ENCODE measurements at places on chromosomes 5 and 9.

DNA sequence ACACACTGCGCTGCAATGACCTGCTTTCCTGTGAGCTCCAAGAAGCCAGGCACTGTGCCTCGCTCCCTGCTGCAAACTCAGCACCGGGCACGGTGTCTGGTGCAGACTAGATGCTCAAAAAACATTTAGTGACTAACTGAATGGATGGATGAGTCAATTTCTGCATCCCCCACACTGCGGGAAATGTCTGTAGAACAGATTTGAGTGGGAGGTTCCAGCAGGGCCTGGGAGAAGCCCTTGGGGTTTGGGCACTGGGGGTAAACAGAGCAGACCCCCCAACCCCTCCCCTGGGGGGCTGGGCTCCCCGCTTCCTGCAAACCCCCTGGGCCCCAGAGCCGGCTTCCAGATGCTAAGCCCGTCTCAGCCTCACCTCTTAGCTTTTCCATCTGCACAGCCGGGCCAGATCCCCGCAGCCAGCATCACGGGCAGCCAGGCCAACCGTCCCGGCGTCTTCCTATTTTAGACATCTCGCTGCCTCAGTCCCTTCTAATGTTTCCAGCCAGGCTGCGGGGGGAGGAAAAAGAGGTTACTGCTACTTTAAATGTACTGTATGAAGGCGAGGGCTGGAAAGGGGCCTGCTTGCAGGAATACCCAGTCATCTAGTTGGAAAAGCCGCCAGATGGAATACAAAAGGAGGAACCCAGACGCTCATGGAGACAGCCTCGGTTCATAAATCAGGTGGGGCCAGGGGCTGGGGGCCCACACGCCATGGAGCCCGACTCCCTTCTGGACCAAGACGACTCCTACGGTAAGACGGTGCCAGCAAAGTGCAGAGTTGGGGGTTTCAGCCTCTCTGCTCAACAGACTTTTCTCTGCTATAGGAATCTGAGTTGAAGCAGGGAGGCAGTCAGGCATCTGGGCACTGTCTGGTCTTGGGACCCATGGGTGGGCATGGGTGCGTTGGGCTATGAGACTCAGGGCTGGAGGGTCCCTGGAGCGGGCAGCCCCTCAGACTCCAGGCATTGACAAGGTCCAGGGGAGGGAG lies 67.1 kb upstream of the GGTA1 start:
- DNase-seq: no peak

DNA sequence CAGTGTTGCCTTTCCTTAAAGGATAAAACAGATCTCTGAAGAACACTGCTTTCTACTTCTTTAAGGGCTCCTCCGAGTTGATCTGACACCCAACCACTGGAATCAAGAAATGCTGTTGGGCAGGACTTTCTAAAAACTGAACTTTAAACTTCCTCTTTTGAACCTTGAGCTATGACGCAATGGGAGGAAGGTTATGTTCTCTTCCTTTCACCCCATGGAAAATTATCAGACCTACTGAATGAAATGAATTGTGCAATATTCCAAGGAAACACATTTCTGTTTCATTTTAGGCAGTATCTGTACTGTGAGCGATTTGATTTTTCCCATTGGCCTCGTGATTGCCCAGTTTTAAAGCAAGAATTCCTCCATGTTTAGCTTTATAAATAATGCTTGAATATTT lies 206.0 kb upstream of the PRR16 start:
- DNase-seq: no peak

DNA sequence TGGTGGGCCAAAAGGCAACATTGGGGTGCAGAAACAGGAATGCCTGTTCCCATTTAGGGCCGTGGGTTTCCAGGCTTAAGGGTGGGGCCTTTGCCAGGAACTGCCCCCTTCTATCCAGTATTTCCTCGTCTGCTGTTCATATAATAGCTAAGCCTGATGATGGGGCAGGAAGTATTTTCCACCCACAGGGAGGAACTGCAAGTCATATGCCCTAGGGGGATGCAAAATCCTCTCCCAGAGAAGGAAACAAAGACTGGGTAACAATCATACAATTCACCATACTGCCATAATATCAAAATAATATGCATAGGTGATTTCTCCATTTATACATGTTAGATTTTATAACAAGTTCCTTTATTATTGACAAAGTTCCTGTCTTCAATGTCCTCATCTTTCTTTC lies 20.5 kb upstream of the RPS23 start:
- no peak for DNase-seq

- no peak for DNase-seq
These were observed 48.3 kb downstream of the TMEFF1 start for GRCh38 chr9:100521282-100521681.

GRCh38 chr9:124812441-124812876 lies 35.5 kb downstream of the OLFML2A start:
- DNase-seq: no peak

- no peak for DNase-seq
These were observed 536 bp upstream of the COMMD10 start for GRCh38 chr5:116084287-116084691.

- DNase-seq: no peak
These were observed 53.8 kb downstream of the MRPL36 start for GRCh38 chr5:1745796-1746370.

GRCh38 chr5:142015781-142016533 lies 3.1 kb upstream of the GNPDA1 start:
- no peak for DNase-seq

- DNase-seq: no peak
These were observed 43.9 kb downstream of the F2RL2 start for GRCh38 chr5:76579166-76579937.

DNA sequence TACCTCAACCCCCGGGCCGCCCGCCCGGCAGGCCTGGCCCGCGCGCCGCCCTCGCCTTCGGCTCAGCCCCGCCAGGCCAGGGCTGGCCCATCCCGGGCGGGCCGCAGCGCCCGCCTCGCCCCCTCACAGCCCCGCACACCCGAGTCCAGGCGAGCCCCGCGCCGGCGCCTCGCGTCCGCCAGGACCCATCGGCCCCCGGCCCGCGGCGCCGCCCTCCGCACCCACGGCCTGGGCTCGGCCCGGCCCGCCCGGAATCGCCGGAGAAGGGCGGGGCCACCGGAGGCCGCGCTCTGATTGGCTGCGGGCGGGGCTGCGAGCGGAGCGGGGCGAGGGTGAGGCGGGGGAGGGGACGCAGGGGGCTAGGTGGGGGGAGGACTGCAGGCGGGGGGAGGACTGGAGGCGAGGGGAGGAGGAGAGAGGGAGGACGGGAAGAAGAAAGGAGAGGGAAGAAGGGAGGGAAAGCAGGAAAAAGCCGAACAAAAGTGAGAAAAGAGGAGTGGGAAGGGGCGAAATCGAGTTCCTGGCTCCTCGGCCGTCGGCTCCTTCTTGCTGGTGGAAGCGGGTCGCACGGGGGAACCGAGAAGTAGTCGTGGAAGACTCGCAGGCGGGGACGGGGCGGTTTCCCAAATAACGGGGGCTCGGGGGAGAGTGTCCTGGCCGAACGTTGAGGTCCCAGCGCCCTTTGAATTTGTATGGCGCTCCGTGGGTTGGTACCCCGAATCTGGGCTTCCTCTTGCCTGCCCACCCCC lies 472 bp upstream of the UBTD2 start:
- no peak for DNase-seq

- DNase-seq: no peak
These were observed 22.4 kb upstream of the HOMER1 start for GRCh38 chr5:79536193-79536906.

DNA sequence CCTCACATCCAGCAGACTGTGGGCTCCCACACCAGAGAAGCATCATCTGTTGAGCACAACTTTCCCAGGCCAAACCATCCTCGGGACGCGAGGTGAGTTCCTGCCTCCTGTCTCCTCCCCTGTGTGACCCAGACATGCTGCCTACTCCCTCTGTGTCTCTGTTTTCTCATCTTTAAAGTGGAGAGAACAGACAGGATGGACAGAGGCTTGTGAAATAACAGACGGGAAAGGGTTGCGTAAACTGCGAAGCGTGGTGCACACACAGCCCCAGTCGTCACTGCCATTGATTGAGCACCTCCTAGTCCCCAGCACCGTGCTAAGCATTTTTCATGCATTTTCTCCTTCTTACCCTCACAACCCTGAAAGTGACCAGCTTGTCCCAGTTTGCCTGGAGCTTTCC lies 52.1 kb upstream of the LMX1B start:
- DNase-seq: no peak

- DNase-seq: no peak
These were observed 732 bp upstream of the MCIDAS start for GRCh38 chr5:55227664-55228430.

- no peak for DNase-seq
These were observed 36.9 kb upstream of the PLEKHG4B start for GRCh38 chr5:54876-55569.

- no peak for DNase-seq
These were observed 848.0 kb upstream of the ACO1 start for GRCh38 chr9:31536471-31536870.

- DNase-seq: no peak
These were observed at the start of gene PTPDC1 for GRCh38 chr9:94084314-94084713. Gene PTPDC1, plus strand, starts transcription at chr9:94084464. Its CDS starts 67 bp downstream, at chr9:94084531.

DNA sequence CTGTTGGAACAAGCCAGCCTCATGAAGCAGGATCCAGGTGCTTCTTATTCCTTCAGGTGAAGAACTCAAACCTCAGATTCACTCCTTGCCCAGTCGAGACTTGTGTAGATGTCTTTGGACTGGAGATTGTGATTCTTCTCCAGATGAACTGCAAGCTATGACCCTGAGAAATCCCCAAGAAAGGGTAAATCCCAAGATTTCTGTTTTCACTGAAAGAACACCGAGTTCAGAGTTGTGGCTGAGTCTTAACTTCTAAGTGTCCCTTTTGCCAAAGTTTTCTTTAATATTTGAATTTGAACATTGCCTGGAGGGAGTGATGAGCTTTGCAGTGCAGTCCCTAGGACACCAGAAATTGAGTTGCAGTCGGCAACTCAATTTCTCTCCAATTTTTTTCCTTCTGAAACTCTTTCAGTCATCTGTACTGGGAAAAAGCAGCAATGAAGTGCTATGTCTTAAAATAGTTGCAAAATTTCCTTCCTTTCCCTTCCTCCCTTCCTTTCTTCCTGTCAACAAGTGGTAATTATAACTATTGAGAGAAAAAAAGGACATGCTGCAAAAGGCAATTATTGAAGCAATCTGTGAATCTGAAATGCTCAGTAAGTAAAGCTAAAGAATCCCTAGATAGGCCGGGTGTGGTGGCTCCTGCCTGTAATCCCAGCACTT lies 56.1 kb downstream of the ANKRD55 start:
- DNase-seq: no peak

DNA sequence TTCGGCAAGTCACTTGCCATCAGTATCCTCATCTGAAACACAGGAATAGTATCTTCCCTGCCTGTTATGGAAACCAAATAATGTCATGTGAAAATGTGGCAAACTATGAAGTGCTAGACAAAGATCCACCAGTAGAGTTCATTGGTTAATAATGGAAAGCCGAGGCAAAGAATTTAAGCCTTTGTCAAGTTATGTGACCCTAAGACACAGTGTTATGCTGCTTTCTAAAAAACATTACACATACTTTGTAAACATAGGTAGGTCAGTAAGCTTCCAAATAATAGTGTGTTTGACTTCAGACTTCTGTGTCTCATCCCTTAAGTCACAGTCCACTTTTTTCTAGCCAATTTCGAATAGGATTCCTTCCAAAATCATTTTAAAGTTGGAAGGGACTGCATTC lies 6.0 kb downstream of the PTAR1 start:
- DNase-seq: no peak

DNA sequence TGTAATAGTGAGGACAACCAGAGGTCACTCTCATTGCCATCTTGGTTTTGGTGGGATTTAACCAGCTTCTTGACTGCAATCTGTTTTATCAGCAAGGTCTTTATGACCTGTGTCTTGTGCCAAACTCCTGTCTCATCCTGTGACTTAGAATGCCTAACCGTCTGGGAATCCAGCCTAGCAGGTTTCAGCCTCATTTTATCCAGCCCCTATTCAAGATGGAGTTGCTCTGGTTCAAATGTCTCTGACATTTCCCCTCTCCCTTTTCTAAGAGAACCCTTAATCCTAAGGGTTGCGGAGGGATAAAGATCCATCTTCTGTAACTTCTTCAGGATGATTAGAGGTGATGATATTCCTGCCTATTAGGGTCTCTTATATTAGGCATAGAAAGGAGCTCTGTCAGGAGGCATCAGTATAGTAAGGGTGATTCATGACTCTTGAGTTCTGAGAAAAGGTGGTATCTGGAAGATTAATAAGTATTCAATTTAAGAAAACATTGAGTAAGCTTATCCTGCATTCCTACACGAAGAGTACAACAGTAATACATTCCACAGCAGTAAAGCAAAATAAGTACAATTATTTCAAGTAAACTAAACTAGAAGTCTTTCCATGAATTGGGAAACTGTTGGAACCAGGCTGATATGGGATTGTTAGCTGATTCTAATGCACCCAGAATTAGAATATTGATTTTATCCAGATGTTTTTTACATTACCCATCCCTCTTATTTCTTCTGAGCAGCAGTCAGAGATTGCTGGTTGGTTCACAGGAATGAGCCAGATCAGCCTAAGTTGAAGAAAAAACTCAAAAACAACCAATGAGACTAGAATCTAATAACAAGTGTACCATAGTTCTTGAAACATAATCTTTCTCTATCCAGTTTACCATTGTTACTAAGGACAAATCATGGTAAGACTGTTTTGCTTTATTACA lies 39.9 kb downstream of the SHC3 start:
- DNase-seq: no peak

DNA sequence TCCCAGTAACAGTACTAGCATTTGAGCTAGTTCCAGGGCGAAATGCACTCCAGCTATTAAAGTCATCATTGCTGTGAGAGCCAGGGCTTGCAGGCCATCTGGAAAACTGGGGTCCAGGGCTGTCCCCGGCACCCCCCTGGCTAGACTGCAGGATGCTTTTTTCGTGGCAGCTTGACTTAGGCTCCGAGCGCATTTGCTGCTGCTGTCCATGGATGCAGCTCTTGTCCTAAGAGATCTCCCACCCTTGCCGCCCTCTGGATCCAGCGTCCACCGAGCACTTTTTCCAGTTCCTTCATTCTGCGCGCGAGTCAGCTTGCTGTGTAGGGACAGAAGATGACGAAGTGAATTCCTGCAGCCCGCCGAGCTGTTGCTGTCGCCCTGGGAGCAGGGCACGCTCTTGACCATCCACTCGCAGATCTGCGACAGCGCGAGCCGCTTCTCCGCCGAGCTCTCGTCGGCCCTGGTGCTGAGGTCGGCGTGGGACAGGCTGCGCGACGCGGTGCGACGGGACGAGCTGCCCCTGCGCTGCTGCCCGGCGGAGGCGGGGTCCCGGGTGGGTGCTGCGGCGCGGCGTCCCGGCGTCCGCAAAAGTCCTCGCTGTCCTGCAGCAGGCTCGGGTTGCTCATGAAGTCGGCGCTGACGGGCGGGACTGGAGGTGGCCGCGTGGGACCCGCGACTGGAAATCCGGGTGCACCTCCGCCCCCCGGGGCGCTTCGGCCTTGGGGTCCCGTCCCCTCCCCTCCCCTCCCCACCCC lies 30.7 kb downstream of the OR2V1 start:
- DNase-seq: no peak
